ENCODE measurements at places on chromosomes 13 and 19.

DNA sequence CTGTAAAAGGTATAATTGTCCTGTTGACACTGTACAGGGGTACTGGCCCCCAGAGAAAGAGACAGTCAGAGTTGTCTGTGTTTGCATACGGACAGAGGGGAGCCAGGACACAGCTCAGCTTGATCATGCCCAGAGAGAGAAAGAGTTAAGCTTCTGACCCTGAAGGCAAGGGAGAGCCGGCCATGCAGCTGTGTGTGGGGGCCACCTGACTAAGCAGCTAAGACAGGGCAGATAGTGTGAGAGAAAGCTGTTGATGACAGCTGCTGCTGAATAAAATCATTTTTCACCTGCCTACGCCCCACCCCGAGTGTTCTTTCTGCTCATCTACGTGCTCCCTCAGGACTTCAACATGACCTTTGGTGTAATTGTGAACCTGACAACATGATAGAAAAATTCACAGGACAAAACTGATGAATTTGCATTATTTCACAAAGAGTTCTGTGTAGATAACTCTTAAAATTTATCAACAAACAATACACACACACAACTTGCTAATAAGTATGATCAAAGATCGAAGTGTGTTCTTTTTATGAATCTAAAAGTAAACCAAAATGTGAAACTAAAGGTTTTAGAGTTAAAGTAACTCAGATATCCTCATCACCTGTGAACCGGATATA, 1294.3 kb upstream of the ATXN8OS start:
- DNase-seq, result no peak

DNA sequence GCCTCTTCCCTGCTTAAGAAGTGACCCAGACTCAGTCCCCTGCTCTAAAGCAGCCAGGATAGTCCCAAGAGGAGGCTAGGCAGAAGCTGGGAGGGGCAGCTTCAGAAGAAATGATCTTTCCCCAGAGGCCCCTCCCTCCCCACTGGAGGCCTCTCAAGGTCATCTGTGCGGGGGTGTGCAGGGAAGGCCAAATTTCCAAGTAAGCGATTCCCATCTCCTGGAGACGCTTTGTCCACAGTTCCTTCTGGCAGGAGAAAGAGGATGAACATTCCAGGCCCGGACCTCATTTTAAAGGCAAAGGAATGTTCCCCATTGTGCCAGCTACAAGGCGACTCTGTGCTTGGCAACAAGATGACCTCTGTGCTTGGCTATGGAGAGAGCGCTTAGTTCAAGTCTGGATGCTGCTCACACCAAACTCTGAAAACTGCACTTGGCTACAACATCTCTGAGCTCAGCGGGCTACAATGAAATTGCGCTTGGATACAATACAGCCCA, 23.5 kb downstream of the COL5A3 start:
- no peak for DNase-seq

DNA sequence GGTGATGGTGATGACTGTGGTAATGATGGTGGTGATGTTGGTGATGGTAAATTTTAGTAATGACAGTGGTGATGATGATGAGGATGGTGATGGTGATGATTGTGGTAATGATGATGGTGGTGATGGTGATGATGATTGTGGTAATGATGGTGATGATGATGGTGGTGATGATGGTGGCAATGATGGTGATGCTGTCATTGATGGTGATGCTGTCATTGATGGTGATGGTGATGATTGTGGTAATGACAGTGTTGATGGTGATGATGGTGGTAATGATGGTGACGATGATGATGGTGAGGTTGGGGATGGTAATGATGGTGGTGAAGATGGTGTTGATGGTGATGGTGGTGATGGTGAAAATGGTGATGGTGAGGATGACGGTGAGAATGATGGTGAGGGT, 11.7 kb upstream of the BCAT2 start:
- DNase-seq, result no peak

GRCh38 chr13:102724923-102725322, 30.1 kb upstream of the METTL21C start:
- no peak for DNase-seq

DNA sequence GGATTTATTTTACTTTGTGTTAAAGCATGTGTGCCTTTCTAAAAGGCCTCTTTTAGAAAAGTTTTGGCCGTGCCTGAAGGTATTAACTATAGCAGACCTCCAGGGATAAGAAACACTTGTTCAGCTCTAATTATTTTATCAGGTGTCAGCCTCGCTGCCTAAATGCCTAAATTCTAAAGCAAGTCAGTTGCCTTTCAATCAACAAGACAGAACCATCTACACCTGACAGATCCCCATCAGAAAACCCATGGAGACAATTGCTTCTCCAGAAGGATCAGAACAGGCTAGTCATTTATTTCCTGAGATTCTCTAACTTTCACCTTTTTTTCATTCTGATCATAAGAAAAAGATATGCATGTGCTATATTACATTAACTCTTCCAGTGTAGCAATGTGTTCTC, 171.4 kb upstream of the GPC6 start:
- DNase-seq, result no peak

DNA sequence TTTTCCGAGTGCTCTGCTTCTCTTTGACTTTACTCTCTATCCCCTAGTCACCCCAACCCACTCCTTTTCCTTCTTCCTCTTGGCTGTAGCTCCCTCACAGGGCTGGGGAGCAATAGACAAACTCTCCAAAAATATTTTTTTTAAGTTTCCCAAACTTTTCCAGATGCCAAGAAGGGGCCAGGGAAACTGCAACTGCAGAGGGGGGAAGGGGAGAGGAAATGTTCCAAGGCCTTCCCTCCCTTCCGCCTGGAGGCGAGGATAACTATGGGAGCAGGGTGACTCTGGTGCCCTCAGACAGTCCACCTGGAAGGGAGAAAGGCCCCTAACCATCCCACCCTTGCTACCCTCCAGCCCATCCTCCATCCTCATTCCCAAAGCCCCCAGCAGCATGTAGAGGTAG, 49.4 kb downstream of the LYL1 start:
- DNase-seq, result no peak

DNA sequence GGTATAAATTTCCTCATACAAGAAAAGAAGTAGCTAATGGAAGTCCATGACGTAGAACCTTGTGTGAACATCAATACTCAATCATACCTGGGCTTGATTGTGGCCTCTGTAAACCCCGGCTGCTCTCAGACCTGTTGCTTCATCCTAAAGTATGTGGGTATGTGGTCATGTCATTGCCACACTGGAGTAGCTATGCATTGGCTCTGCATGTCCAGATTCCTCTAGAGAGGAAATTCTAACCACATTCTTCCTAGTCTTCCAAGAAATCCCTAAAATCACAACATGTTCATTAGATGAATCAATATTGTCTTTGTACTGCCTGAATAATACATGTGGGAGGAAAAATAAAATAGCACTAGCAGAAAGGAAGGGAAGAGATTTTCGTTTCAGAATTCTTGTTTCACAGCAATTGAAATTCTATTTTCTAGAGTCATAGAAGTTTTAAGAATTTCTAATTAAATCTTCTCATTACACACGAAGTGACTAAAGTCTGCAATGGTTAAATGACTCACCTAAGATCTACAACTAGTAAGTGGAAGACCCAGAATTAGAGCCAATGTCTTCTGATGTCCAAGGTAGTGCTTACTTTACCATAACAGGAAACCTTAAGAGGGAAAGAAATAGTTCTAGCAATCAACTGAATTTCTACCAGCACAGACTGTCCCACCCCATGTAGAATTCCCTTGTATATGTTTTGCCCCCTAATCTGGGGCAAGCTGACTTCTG, 28.0 kb downstream of the RXFP2 start:
- no peak for DNase-seq

DNA sequence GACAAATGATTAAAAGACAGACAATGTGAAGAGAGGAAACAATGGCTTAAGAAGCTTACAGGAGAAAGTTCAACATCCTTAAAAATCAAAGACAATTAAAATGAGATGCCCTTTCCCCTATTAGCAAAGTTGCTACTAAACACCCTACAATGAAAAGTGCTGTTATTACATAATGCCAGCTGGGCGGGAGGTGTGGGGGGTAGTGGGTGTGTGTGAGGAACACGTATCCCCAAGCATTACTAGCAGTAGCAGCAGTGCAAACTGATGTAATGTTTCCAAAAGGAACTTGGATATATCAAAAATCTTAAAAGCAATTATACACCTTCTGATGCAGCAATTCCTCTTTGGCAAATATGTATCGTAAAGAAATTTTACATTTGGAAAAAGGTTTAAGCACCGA, 70.9 kb downstream of the PEG3 start:
- DNase-seq, result no peak

- DNase-seq, result no peak
Measured at GRCh38 chr13:26494571-26495195, 62.8 kb upstream of the WASF3 start.

- peak; percentile 18 for DNase-seq
Measured at GRCh38 chr19:53102756-53103233, 427 bp downstream of the ZNF160 start.

GRCh38 chr13:76667551-76667950, 218.7 kb downstream of the KCTD12 start:
- no peak for DNase-seq

DNA sequence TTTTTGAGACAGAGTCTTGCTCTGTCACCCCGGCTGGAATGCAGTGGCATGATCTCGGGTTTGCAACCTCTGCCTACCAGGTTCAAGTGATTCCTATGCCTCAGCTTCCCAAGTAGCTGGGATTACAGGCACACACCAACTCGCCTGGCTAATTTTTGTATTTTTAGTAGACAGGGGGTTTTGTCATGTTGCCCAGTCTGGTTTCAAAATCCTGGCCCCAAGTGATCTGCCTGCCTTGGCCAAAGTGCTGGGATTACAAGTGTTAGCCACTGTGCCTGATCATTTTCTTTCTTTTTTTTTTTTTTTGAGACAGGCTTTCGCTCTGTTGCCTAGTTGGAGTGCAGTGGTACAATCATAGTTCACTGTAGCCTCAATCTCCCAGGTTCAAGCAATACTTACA, 28.7 kb downstream of the ZMYM5 start:
- DNase-seq, result no peak

DNA sequence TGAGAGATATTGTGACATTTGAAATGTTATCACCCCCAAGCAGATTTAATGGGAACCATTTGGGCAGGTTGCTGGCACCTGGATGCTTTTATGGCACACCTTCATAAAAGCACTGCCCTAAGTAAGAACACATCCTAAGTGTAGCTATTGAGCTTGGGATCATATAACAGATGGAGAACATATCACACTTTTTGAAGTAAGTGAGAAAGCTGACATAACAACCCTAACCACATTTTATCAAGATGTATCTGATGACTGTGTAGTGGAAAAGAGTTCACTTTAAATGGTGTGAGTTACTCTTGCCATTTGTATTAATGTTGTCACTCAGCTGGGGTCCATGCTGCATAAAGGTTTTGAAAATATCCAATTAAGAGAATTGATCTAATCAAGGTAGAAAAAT, 287.9 kb downstream of the DCLK1 start:
- no peak for DNase-seq

GRCh38 chr19:54245936-54246335, 3.3 kb upstream of the LILRA6 start:
- DNase-seq, result no peak

GRCh38 chr19:28878862-28879566, 333.9 kb downstream of the UQCRFS1 start:
- peak; percentile 22 for DNase-seq
